ENCODE measurements at places on chromosomes 16 and 17.
A peak's percentile ranks its signal among the peaks of the same experiment; 100 is the strongest.

- no peak for DNase-seq
These were observed 93.3 kb upstream of the TNRC6C start for GRCh38 chr17:77865112-77865611.

DNA sequence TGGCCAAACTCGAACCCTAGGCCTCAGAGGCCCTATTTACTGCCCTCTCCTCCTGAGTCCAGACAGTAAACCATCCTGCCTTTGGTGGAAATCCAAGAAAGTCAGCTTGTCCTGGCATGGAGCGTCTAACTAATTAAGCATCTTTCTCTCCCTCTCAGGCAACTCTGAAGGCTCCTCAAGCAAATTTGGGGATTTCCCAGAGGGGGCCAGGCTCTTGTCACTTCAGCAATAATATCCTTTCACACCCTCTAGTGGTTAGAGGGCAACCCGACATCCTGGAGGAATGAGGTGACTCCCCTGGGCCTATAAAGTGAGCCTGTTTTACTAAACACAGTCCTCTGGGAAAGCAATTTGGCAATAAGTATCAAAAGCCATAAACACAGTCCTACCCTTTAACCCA, 60.4 kb downstream of the NOG start:
- DNase-seq = no peak

DNA sequence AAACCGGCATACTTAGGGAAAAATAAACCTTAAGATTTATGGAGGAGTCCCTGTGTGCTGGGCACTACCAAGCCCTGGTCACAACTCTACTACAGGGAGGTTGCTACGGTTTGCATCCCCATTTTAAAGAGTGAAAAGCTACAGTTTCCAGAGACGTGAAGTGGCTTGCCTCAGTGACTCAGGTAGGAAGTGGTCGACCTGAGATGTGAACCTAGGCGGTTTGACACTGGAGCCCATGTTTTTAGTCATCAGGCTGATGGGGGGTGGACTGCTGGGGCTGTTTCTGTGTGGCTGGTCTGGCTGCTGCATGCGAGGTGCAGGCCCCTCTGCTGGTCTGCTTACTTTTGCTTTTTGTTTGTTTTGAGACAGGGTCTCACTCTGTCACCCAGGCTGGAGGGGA, 6.6 kb downstream of the COX6A2 start:
- DNase-seq = no peak

DNA sequence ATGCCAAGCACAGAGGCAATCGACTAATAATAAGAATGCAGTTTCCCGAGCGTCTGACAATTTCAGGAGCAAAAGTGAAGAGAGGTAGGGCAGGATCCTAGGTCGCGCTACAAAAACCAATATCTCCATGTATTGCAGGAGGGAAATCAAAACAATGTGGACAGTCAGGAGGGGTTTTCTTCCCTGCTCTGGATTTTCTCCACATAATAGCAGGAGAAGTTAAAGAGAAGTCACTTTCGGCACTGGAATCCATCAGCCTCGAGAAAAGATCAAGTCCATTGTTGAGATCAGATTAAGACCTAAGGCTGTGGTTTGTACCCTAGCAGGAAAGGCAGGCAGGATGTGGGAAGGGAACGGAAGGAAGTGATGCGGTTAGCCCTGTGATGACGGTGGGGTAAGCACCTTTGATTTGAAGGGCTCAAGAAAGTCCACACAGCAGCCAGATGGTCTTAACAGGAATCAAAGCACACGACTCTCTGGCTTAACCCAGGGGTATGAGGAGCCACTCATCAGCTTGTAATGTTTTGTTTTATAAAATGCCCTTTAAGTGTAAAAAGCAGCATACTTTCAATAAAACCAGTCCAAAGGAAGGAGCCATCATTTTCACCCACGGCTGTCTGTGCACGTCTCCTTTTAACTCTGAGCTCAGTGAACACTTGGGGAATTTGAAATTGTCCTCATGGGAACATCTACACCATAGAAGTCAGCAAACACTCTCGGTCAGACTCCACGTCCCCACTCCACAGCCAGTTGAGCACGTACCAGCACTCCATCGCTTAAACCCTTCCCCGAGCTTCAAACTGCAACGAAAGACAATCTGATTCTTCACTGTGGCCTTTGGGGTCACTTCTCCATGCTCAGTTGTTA, 15.8 kb upstream of the AKTIP start:
- DNase-seq = no peak

DNA sequence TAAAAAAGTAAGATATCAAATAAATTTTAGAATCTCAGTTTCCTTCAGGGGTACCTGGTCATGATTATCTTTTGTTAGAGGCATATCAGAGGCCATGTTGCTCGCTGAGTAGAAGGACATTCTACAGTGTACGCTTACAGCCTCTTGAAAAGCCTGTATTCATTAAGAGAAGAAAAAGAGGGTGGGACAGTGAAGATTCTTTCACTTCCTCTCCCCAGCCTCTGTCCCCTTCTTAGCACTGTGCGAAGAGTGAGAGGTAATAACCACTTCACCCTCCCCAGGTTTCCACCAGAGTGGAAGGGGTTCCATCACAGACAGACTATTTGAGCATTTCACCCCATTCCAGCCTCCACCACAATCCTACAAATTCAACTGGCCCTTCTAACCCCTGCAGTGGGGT, 4.8 kb upstream of the LPO start:
- no peak for DNase-seq

- DNase-seq = no peak
These were observed 165.6 kb downstream of the USP31 start for GRCh38 chr16:22983614-22984013.

- DNase-seq = no peak
These were observed 42.7 kb downstream of the STAT3 start for GRCh38 chr17:42345396-42346073.

DNA sequence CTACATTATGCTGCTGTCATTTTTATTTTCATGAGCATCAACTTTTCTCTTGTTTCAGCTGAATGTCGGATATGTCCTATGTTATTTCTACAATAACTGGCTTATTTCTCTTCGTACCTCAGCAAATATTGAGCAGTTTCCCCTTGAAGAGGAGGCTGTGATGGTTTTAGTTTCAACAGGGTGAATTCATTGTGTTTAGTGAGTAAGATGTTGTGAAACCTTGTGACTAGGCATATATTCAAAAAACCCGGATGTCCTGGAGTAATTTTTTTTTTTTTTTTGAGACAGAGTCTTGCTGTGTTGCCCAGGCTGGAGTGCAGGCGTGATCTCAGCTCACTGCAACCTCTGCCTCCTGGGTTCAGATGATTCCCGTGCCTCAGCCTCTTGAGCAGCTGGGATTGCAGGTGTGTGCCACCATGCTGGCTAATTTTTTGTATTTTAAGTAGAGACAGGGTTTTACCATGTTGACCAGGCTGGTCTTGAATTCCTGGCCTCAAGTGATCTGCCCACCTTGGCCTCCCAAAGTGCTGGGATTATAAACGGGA, 11.1 kb downstream of the CPD start:
- DNase-seq = no peak

- no peak for DNase-seq
These were observed 35.1 kb downstream of the TMEM238L start for GRCh38 chr17:10768750-10769251.

GRCh38 chr16:62194828-62195227, 158.6 kb upstream of the CDH8 start:
- no peak for DNase-seq

DNA sequence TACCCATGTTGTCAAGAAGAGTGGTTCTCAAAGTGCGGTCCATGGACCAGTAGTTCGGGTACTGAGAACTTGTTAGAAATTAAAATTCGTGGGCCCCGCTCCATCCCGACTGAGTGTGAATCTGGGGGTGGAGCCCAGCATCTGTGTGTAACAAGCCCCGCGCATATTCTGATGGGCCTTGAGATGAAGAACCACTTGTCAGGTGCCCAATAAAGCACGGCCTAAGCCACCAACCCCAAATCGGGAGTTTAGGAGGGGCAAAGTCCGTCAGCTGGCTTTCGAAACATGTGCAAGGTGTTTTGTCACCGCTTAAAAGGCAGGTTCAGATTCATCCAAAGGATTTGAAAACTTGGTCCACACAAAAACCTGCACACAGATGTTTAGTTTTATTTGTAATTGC, 29.5 kb downstream of the PSMD12 start:
- DNase-seq = no peak

- DNase-seq = no peak
These were observed 79.6 kb upstream of the ATP2A3 start for GRCh38 chr17:4043862-4044261.

DNA sequence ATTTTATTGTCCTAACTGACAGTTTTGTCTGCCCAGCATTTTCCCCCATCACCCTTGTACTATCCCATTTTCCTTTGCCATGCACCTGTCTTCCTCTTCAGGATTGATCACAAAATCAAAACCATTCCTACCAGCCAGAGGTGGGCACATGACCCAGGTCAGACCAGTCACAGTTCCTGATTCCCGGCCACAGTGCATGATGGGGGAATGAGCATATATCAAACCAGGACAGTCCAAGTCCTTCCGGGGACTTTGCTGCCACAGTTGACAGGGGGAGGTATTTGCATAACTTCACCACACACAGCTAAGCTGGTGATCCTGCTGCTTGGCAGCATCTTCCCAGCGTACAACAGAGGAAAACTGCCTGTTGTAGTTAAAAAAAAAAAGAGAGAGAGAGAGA, 493.9 kb downstream of the WWOX start:
- DNase-seq = no peak

GRCh38 chr16:15440852-15441251, 6.5 kb downstream of the BMERB1 start:
- no peak for DNase-seq

- no peak for DNase-seq
These were observed 29.3 kb downstream of the MXRA7 start for GRCh38 chr17:76681222-76682137.

DNA sequence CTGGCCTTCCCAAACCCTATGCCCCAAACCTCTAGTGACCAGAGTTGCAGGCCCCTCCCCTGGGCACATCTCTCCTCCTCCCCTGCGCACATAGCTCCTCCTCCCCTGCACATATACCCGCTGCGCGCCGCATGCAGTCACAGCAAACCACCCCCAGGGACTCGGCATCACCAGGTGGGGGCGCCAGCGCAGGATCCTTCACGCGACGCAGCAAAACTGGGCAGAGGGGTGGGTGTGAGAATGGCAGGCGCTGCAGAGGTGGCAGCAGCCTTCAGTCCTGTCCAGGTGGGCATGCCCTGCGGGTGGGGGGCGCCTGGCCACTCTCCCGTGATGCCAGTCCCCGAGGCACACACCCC, 5.6 kb downstream of the CORO6 start:
- DNase-seq = peak; percentile 93

DNA sequence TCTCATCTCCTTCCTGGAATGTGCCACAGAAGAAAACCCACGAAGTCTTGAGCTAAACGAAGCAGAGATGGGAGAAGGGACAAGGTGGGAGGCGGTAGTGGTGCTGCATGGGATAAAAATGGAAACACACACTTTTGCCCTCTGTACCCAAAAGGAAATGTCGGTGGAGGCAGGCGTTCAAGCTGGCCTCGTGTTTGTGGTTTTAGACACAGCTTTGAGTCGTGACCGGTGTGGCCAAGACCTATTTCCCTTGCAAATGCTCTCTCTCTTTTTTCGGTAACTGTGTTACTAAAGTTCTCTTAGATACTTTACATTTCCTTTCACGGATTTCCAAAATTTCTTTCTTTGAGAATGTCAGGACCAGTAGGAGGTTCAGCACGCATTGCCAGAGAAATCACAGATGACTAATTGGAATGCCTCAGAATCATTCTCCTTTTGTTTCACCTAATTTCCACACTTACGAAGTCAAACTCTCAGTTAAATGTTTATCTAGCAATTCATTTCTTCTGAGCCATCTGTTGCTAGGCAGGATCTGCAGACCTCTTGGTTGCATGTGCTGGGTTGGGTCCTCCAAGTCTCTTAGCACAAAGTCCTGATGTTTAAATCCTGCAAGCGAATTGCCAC, 412.3 kb downstream of the MAF start:
- DNase-seq = no peak

DNA sequence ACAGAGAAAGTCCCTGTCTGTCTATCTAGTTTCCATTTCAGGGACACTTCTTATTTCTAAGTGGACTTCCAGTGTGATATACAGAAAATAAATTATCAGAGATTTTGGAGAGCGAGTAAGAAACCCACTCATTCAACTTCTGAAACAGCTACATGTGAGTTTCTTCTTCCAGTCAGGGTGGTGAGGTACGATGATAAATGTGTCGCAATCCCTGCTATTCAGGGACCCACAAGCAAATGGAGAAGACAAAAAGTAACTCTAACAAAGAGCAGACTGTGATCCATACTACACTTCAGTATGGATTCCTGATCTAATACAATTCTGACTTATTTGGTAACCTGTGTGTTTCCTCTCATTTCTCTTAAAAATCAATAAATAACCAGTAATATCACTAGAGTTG, 16.8 kb downstream of the CNTNAP4 start:
- no peak for DNase-seq

DNA sequence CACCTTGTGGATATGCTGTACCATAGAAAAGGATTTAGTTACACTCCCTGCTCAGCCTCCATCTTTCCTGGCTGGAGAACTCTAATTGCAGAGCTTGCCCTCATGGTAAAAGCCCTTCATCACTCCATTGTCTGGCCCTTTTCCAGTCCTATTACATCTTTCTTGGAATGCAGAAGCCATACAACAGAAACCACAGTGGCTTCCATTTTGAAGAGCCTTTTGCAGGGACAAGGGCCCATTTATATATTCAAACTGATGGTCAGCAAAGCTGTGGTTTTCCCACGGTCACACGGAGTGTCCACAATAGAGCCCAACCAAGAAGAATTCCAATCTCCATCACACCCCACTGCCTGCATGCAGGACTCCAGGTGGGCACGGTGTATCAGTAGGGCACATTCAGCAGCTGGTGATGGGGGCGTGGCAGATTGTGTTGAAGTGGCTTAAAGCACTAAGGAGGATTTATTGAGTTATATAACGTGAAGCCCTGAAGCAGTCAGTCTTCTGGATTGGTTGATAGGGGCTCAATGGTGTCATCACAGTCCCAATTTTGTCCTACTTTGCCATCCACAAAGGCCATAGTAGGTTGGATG, 20.3 kb downstream of the COPRS start:
- no peak for DNase-seq

DNA sequence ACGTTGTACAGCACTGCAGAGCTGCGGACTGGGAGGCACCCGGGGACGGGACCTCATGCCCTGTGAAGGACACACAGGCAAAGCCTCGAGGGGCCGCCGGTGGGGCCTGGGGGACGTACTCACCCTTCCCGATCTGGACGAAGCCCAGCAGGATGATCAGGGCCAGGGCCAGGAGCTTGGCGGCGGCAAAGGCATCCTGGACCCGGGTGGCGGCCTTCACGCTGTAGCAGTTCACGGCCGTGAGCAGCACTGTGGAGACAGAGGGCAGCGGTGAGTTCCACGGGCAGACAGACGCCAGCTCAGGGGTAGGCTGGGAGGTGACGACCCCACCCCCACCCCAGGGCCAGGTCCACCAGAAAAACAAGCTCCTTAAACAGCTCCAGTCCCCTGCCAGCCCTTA, 17.7 kb downstream of the SLC7A5 start:
- DNase-seq = no peak
